ENCODE measurements at places on chromosomes 13 and 19.
A peak's percentile ranks its signal among the peaks of the same experiment; 100 is the strongest.

GRCh38 chr19:40691421-40692211 is 1.2 kb upstream of the NUMBL start:
- no peak overlapping the region for H3K4me3 ChIP-seq
- no peaks in the 10 kb centered on the region for H3K36me3 ChIP-seq
- DNase-seq: no peak

GRCh38 chr13:111399334-111399733 is 78.9 kb downstream of the TEX29 start:
- H3K36me3 ChIP-seq: no peaks in the 10 kb centered on the region
- DNase-seq: no peak
- H3K27ac ChIP-seq: no peak overlapping the region
- no peaks in the 10 kb centered on the region for H3K4me1 ChIP-seq

GRCh38 chr13:41897126-41897525 is 63.8 kb downstream of the VWA8 start:
- H3K27ac ChIP-seq: no peak overlapping the region
- no peaks in the 10 kb centered on the region for H3K4me1 ChIP-seq
- no peak overlapping the region for H3K4me3 ChIP-seq
- no peak for DNase-seq
- no peaks in the 10 kb centered on the region for H3K27me3 ChIP-seq

DNA sequence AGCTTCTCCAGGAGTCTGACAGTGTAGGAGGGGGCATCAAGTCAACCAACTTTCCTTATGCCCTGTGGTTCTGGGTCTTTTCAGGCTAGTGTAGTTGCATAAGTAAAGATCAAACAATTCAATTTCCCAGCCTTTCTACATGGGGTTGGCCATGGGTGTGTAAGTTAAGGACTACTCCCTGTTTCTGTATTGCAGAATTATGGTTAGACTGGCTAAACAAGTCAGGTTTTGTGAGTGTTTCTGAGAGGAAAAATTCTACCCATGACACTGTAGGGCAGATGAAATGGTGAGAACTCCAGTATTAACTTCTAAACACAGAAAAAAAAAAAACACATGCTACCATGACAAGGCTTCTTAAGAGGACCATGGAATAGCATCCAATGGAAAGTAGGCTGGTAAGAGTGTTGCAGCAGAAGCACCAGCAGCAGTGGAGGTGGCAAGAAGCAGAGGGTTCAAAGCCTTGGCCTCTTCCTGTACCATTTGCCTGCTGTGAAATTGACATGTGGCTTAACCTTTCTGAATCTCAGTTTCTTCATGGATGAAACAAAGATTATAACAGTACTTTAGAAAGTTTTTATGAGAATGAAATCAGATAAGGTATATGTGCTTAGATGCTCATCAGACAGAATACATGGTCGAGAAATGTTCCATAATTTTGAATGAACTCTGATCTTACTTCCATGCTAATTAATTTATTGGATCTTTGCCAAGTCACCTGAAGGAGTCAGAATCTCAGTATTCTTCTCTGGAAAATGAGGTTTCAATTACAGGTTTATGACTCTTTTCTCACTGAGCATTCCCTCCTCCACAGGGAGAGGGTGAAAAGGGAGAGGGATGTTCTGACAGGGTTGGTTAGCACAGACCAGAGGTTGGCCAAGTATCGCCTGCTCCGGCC is 11.4 kb upstream of the SCEL start:
- H3K4me3 ChIP-seq: no peak overlapping the region
- no peak overlapping the region for H3K27ac ChIP-seq
- no peaks in the 10 kb centered on the region for H3K36me3 ChIP-seq
- no peak for DNase-seq
- no peaks in the 10 kb centered on the region for H3K27me3 ChIP-seq

- no peak overlapping the region for H3K4me3 ChIP-seq
- no peaks in the 10 kb centered on the region for H3K36me3 ChIP-seq
- peaks cover 3% of the 10 kb centered on the region for H3K4me1 ChIP-seq
- DNase-seq: no peak
- H3K27ac ChIP-seq: no peak overlapping the region
Measured at GRCh38 chr13:47798194-47798593, 202.9 kb downstream of the SUCLA2 start.

- no peak overlapping the region for H3K27ac ChIP-seq
- H3K27me3 ChIP-seq: no peaks in the 10 kb centered on the region
- H3K4me1 ChIP-seq: no peaks in the 10 kb centered on the region
- no peak for DNase-seq
Measured at GRCh38 chr13:62613819-62614218, 1198.2 kb upstream of the PCDH20 start.

DNA sequence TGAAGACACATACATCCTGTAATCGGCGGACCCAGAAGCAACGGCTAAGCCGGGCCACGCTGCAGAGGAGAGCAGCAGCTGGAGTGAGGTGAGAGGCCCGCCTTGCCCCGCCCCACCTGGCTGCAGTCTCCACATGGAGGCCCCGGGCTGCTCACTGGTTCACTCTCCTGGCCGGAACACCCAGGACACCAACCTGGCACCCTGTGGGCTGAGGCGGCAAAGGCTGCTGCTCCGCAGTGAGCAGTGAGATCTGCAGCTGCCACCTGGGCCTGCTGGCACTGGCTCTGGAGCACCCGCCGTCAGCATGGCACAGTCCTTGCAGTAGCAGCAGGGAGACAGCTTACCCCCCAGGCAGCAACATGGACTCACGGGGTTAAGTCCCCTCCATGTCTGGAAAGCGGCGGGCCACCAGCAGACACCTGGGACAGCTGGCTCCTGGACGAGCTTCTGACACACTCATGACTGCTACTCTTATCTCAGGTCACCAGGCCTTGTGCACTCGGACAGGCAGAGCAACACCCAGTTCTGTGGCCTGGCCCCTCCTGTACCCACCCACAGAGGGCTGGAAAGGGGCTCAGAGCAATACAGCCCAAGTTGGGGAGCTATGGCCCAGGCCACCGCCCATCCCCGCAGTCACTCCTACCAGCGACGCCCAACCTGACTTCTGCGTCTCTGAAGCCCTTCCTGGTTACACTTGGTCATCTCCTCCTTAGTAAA is 13.2 kb upstream of the KPTN start:
- no peaks in the 10 kb centered on the region for H3K36me3 ChIP-seq
- peak overlapping the region; percentile 66 for H3K27ac ChIP-seq
- H3K4me1 ChIP-seq: peaks cover 5% of the 10 kb centered on the region
- DNase-seq: no peak
- no peaks in the 10 kb centered on the region for H3K27me3 ChIP-seq
- no peak overlapping the region for H3K4me3 ChIP-seq

- peaks cover 100% of the 10 kb centered on the region for H3K27me3 ChIP-seq
- H3K27ac ChIP-seq: no peak overlapping the region
- DNase-seq: no peak
Measured at GRCh38 chr13:94706843-94707399, 5.4 kb downstream of the SOX21 start.

DNA sequence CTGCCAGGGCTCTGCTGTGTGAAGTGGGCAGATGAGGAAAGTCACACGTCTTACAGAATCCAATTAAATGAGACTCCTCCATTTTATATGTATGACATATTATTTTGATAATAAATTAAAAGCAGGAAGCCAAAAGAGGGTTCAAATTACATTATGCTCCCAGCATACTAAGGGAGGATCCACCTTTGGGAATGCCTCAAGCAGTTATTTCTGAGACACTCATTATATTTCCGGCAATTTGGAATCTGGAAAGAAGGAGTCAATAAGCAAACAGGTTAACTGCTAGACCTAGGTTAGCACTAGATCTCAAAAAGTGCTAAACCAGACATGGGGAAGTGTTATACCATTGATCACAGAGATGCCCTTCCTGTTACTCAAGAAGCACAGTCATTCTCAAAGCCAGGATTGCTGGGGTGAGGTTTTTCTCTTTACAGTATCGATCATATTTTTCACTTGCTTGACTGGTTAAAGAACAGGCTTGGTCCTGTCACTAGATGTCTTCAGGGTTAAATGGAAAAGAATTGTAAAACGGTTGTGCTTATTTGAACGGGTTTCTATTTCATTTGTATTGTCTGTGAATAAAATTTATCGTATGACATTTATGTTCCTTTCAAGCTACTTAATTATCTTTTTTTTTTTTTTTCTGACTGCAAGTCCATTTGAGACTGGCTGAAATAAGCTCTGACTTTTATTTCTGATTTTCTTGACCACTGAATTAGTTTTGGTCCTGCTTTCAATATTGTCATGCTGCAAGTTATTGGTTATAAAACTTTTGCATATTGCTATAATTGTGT is 523.2 kb downstream of the KLF12 start:
- H3K4me1 ChIP-seq: no peaks in the 10 kb centered on the region
- no peaks in the 10 kb centered on the region for H3K36me3 ChIP-seq
- no peaks in the 10 kb centered on the region for H3K27me3 ChIP-seq
- no peak overlapping the region for H3K4me3 ChIP-seq

- H3K36me3 ChIP-seq: no peaks in the 10 kb centered on the region
- no peaks in the 10 kb centered on the region for H3K27me3 ChIP-seq
- peak; percentile 84 for DNase-seq
Measured at GRCh38 chr13:97879646-97880310, 73.7 kb upstream of the IPO5 start.
